Pancreas (tissue), 10 donors: ENCODE measurements at places on chromosomes 4 and X. TPM values are rescaled to one million over a fixed set of nuclear protein-coding genes. Genes with fewer than 3 reads are reported as not detected.

DNA sequence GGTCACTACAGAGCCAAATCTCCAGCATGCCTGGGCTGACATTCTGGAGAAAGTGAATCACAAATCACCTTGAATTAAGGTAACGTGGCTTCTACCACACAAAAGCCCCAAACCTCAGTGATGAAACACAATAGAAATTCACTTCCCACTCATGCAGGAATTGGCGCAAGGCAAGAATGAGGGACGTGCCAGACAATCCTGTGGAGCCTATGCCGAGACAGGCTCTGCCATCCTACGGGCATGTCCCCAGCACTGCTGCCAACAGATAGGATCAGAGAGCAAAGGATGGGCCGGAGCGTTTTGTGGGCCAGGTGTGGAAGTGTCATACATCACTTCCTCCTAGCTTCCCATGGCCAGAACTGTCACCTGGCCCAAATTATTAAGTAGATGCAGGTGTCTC is 118.0 kb downstream of the IRF2 start:
- DNase-seq: no peak

GRCh38 chrX:143581240-143581639 is 54.7 kb downstream of the SLITRK4 start:
- no peak for DNase-seq

DNA sequence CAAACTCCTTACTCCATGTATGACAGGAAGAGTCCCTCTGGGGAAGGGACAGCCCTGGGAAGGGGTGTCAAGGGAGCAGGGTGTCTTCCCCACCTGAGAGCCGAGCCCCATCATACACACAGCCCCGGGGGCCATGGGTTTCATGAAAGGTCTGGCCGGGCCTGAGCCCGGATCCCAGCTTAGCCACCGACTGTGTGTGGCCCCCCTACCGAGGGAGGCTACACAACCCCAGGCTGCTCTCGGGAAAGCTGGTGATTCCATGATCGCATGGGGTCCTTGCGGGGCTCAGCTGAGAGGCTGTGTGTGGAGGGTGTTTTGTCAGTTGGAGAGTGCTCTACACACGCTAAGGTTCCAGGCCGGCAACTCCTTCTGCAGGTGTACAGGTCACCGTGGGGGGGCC is 55.6 kb downstream of the SORCS2 start:
- no peak for DNase-seq

DNA sequence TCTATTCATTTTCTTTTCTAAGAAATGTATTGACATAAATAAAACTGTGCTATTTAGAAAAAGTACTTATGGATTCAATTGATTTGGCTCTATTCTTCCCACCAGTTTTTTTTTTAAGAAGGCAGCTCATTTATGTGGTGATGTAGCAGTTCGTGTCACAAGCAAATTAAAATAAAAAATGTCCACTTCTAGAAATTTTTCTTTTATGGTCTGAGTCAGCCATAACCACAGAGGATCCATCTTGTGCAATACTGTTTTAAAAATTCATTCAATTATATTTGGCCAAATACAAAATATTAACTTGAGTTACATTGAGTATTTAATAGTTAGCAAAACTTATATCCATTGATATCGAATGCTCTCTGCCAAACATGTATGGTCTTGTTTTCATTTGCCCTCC is 207.9 kb upstream of the FAT1 start:
- no peak for DNase-seq

Gene TEX13D
- not detected for total RNA-seq

GRCh38 chrX:24005028-24005427 is 22.0 kb downstream of the KLHL15 start:
- no peak for DNase-seq

GRCh38 chr4:120633810-120634209 is 288.7 kb downstream of the PRDM5 start:
- no peak for DNase-seq

Gene MGAT4D
- 0.43 TPM for total RNA-seq

Gene DIPK2B
- total RNA-seq: 1.2 TPM

DNA sequence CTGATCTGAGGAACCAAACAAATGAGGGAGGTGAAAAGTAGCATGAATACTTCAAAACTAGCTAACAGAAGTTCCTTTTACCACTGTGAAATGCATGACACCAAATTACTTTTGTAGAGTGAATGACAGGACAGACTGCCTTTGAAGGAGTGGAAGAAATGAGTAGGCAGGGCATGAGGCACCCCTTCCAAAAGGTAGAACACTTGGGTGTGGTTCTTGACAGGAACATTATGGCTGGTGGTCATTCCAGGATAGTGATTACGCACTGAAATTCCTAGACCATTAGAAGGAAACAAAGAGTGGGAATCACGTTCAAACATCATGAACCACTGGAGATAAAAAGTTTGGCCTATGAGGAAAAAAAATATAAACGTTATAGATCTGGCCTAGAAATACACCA is 4.9 kb downstream of the HUWE1 start:
- no peak for DNase-seq
